ENCODE measurements at places on chromosomes 12 and 14.

GRCh38 chr12:130137040-130138018 is 24.9 kb upstream of the FZD10 start:
- DNase-seq: no peak

DNA sequence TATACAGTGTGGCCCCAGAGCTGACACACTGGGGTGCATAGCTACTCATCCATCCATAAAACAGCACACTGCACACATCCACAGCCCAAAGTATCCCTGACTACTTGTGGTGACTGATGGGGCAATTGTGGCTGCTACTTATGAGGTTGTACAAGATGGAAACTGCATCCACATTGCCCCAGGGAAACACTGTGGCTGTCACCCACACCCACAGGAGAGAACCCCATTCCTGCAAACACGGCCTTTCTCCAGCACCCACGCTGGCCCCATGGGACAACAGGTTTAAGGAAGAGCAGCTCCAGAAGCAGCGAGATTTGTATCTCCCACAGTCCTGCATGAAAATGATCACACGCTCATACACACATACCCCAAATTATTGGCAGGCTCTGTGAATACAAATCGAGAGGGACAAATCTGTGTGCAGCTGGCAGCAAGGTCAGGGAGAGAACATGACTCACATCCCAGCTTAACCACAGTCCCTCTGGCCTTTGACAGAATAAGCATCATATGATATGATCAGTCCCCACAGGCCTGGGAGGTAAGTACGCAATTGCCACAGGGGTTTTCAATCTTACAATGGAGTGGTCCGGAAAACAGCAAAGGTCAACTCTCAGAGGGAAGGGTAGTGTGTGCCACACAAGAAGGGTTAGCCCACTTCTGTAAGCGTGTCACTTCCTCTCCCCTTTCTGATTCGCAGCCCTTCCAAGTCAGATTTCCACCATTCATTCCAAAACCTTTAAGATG is 61.9 kb downstream of the ESR2 start:
- DNase-seq: no peak

DNA sequence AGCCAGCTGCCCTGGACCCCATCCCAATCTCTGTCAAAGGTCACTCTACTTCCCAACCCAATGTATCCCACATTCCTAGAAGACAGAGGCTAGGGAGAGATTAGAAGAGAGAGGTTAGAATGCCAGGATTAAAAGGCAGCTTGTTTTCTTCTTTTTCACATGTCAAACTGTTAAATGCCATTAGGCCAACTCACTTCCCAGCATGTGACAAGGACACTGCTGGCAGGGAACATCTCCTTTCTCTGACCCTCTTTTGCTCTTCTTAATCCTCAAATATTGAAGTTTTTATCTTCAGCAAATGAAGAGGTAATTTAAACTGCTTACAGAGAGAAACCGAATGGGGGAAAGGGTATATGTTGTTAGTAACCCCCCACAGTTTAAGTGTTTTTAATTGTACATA is 89.1 kb downstream of the BBS10 start:
- DNase-seq: no peak

DNA sequence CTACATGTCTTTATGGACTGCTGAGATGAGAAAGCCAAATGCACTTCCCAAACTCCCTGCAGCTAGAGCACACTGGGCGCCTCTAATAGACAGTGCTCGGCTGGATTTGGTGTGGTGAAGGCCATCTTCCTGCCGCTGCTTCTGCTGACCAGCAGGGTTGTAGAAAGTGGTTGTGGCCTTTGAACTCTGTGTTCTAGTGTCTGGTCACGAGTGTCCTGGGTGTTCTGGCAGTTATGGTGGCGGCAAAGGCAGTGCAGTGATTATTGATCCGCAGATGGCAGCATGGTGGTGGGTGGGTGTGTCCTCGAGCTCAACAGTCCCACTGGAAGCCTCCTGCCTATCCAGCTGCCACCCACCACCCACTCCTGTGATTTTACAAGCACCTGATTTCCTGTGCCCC is 43.4 kb downstream of the SMIM41 start:
- no peak for DNase-seq

Measured in activated gamma-delta T cell (primary cell).